ENCODE measurements at places on chromosomes 3 and 15.

- DNase-seq = no peak
These were observed 201.4 kb upstream of the CTNNB1 start for GRCh38 chr3:40997711-40998519.

- no peak for DNase-seq
These were observed 44.4 kb downstream of the PAQR5 start for GRCh38 chr15:69343133-69343532.

DNA sequence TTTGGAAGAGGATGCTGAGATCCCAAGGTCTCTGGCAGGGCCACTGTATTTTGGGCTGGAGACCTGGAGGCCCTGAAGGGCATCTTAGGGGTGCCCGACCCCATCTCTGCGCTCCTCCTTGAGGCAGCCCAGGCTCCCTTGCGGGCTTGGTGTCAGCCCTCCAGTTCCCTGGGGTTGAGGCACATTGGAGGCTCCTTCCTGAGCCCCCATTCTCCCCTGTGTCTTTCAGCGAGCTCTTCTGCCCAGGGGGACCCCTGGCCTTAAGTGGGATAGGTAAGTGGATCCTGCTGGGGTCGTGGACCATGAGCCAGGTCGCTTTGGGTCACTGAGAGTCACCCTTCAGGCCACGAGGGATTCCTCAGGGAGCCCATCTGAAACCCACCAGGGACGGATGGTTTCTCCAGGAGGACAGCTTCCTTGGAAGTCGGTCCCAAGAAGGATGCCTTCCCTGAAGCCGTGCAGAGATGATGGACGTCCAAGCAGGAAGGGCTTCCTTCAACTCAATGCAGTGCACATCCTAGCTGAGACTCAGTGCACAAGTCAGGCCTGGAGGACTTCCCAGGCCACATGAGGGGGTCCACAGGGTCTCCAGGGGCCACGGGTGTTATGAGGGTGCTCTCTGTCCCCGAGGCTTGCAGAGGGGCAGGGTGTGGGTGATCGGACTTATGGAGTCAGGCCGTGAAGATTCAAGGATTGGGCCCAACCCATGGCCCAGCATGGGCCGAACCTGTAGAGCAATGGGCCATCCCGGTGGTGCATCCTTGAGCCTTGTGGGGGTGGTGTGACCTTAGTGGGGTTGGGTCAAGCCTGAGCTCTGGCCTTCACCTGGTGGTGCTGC lies 224.3 kb downstream of the SNRPN start:
- DNase-seq = no peak

DNA sequence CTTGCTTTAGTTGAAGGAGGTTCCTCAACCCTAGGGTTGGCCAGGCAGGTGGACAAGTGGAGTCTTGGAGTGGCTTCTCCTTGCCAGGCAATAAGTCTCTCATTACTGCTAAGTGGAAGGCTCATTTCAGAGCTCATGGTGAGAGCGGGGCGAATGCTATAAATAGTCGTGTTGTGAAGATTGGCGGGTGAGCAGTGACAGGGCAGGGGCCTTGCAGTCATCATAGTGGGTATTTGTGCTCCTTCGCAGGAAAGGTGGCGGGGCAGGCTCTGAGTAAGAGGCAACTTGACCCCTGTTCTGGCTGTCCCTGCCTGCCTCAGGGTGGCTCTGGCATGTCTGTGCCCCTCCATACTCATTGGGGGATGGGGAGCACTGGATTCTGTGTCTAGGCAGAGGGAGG lies 8.7 kb upstream of the GRM2 start:
- no peak for DNase-seq

DNA sequence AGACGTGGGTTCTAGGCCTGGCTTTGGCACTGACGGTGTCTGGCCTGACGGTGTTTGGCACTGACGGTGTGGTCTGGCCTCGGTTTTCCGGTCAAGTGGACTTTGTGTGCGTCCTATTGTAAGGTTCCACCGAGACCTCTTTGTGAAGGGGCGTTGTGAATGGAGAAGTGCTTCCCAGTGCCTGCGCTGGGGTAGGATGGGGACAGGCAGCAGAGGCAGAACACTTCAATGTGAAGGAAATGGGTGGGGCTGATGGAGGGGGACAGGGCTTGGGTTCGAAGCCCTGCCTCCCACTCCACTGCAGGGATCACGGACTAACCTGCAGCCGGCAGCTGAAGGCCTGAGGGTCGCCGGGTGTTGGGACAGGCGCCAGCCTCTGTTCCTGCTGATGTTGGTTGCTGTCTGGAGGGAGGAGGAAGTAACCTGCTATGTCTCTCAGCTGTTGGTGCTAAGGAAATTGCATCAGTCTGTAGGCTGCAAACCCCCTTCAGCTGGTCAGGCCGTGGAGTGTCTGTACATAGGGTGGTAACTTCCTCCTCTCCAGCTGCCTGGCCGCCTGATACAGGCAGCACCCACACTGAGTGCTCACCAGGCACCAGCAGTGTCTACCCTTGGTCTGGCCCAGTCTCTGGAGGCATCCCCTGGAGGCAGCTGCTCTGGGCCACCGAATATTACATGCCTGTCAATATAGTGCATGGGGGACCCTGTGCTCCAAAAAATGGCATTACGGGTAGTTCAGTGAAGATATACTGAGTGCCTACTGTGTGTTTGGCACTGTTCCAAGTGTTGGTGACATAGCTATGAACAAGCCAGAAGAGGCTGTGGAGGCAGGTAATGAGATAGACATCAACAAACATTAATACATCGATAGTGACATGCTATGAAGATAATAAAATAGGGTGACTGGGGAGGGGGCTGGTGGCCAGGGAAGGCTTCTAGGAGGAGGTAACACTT lies 1.1 kb downstream of the TM6SF1 start:
- DNase-seq = no peak
